ENCODE measurements at places on chromosomes 7 and 10.

- DNase-seq: no peak
These were observed 1.1 kb downstream of the YAE1 start for GRCh38 chr7:39567294-39567693.

GRCh38 chr7:19984231-19984632, 210.8 kb upstream of the TMEM196 start:
- no peak for DNase-seq

- DNase-seq: no peak
These were observed 66.0 kb upstream of the SHH start for GRCh38 chr7:155878250-155878649.

DNA sequence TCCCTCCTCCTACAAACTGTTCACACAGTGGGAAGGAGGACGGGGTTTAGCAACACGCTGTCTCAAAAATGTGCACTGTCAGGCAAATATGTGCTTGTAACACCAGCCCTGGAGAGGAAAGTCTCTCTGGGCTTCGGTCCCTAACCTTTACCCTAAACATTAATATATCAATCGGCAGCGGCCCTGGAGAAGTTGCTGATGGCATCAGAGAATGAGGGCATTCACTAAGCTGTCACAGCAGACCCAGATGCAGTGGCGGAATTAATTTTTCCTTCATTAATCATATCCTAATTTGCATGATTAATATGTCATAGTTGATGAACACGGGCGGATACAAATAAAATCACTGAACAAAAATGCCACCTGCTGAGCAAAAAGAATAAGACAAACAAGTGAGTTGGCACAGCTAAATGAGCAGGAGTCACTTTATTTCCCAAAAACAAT, 45.2 kb upstream of the INSIG1 start:
- DNase-seq: no peak

GRCh38 chr7:65798111-65799075, 74.5 kb upstream of the VKORC1L1 start:
- no peak for DNase-seq

GRCh38 chr10:10642751-10643150, 374.9 kb upstream of the CELF2 start:
- no peak for DNase-seq

DNA sequence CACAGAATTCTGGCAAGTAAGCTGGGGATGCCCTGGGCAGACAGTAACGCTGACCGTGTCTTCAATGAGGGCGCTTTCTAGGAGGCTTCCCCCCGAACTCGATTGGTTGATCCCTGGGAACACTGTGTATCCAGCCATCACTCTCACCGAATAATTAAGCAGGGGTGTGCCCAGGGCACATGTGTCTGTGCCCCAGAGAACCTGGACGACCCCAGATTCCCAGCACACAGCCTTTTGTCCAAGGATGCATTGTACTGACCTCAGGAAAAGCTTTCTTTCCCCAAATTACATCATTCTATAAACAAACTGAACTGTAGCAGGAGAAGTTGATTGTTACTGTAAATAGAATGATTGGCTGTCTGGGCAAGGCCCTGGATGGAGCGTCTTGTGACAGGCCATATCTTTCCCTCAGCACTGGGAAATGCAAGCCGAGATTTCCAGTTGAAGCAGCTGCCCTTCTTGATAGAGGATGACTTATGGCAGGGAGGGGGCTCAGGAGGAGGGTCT, 6.6 kb upstream of the DEPP1 start:
- no peak for DNase-seq

- no peak for DNase-seq
These were observed 32.9 kb downstream of the ICA1 start for GRCh38 chr7:8228766-8229674.

- DNase-seq: no peak
These were observed 177.2 kb upstream of the KLF14 start for GRCh38 chr7:130910949-130911944.

DNA sequence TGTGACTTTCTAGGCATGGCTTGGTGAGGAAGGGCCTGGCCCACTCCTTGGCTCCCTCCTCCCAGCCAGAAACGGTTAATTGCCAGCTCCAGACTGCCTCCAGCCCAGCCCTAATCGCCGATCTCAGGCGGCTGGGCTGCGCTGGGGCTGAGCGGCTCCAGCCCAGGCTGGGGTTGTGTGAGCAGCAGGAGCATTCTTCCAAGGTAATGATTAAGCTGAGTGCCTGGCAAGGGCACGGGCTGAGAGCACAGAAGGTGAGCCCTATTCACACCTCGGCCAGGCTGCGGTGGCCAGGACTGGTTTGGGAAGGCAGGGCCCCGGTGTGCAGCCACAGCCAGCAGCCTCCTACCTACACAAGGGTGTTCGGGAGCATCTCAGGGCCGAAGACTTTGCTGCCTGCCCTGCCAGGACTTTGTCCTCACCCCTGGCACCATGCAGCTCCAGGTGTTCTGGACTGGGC, at the start of gene TMEM72:
Gene TMEM72, plus strand, starts transcription at position 257 of the 460 bp plus-strand sequence. Its CDS starts 176 bp downstream, at position 433.
- no peak for DNase-seq

DNA sequence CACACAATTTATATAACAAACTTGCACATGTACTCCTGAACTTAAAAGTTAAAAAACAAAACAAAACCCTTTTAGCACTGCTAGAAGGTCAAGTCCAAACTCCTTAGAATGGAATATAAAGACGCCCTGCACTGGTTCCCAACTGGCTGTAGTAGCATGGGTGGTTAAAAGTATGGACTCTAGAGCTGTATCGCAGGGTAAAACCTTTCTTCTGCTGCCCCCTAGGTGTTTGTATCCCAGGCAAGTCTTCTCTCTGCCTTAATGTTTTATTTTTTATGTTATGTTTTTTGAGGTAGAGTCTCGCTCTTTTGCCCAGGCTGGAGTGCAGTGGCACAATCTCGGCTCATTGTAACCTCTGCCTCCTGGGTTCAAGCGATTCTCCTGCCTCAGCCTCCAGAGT, 35.2 kb downstream of the LSMEM1 start:
- DNase-seq: no peak

- no peak for DNase-seq
These were observed 78.0 kb downstream of the TAF3 start for GRCh38 chr10:7896297-7896696.

DNA sequence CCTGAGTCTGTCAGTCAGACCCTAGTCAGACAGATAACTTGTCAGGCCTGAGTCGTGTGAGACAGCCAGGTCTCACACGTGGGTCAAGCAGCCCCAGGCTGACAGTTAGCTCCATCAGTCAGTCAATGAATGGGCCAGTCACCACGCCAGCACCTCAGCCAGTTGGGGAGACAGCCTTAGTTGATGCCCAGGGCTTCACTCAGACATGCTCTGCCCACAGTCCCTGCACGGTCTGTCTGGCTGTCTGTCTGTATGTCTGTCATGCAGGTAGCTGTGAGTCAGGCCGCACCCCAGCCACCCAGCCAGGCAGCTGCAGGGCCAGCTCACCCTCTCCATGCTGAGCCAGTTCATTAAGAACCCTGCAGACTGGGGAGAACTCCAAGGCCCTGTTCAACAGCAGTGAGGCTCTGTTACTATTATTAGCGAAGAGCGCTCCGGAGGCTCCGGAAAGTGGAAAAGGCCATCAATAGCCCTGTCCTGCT, 141.1 kb upstream of the PCBD1 start:
- no peak for DNase-seq

GRCh38 chr10:109974504-109975191, 33.1 kb upstream of the ADD3 start:
- DNase-seq: no peak

- no peak for DNase-seq
These were observed 952.9 kb downstream of the DNAJB9 start for GRCh38 chr7:109522585-109522984.

DNA sequence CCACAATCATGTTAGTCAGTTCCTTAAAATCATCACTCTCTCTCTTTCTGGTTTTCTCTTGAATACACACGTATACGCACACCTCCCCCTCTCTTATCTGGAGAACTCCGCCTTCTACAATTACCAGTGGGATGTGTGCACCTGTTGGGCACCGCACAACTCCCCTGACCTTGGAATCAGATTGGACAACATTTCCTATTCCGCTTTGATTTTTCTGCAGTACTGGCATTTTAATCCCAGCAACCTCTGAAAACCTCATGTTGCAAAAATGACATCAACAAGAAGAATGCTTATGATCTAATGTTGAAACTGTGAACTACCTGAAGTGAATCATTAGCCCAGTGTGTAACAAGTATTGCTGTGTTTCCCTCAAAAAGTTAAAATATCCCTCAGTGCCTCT, 109.6 kb downstream of the KIAA1217 start:
- DNase-seq: no peak

GRCh38 chr7:143171697-143172096, 11.5 kb upstream of the TAS2R39 start:
- no peak for DNase-seq

DNA sequence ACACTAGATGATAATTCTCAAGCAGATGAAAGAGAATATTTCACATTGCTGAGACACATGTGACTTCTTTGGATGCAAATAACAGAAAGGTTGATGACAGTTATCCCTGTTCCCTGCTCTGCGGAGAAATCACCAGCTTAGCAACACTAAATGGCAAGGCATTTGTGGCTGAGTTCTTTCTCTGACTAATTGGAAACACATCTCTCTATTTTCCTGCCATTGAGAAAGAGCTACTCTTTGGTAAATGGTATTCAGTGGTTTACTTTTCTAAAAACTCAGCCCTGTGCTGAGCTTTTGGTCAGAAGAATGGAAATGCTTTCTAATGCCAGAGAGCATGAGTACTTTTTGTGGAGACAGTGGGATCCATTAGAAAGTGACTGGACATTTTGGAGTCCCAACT, 771.4 kb downstream of the LRMDA start:
- DNase-seq: no peak

DNA sequence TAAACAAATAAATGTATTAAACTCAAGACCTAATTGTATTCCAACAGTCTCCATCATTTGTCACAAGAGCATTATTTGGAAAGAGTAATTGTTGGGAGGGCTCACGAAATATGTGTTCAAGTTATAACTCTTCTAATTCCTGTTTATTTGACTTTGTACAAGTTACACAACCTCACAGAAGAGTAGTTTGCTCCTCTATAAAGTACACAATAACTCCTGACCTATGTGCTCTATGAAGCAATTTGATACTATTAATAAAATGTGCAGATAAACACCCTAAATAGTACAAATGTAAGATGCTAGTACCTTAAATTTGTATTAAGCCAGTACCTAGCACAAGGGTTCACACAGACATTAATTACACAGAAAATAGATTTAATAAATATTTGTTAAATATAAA, 285.8 kb downstream of the LRRTM3 start:
- no peak for DNase-seq

- DNase-seq: no peak
These were observed 90.2 kb upstream of the KLF6 start for GRCh38 chr10:3874990-3875841.

GRCh38 chr7:100107125-100107737, 5.8 kb downstream of the AP4M1 start:
- no peak for DNase-seq

- no peak for DNase-seq
These were observed 52.9 kb downstream of the CYP2C9 start for GRCh38 chr10:94991243-94991888.

DNA sequence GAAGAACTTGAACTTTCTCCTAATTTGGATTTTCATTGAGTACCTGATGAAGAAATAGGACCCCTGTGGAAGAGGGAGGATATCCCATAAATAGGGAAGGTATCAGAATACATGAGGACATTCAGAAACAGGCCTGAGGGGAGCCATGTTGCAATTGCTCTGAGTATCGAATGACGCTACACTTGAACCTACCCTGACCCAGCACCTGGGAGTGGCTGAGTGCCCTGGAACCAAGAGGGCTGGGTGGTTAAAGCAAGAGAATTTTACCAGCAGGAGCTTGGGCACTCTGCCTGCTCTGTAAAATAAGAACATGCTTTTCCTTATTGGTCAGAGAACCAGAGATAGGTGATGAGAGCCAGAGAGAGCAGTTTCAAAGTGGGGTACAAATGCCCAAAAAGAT, 7.2 kb downstream of the NEUROD6 start:
- DNase-seq: no peak

DNA sequence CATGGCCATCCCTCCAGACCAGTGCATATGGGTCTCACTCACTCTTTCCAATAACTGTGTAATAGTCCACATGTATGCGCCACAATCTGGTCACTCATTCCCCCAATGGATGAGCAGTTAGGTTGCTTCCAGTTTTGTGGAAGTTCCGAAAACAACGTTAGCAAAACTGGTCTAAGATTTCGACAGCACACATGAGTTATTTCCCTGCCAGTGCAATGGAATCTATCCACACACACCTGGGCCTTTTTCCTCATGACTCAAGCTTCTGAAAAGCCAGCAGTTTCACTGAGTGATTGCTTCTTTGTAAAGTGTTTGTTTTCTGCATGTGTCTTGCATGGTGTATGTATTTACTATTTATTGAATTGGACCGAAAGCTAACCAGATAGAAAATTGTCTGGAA, 58.8 kb upstream of the FHIP2A start:
- DNase-seq: no peak

DNA sequence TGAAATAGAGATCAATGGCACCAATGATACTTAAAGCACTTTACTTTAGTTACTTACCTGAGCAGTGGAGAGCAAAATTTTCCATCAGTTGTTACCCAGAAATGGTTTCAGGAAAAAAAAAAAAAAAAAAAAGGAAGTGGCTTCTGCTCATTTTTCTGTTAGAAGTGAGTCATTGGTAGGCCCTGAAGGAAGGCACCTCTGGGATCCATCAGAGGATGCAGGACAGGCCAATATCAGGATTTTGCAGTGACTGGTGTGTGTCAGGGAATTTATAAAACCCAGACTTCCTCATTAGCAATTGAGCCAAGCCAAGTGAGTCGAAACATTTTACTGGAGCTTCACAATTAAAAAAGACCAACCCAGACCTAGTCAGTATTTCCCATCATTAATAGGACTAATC, 2.3 kb upstream of the SMIM30 start:
- DNase-seq: no peak

DNA sequence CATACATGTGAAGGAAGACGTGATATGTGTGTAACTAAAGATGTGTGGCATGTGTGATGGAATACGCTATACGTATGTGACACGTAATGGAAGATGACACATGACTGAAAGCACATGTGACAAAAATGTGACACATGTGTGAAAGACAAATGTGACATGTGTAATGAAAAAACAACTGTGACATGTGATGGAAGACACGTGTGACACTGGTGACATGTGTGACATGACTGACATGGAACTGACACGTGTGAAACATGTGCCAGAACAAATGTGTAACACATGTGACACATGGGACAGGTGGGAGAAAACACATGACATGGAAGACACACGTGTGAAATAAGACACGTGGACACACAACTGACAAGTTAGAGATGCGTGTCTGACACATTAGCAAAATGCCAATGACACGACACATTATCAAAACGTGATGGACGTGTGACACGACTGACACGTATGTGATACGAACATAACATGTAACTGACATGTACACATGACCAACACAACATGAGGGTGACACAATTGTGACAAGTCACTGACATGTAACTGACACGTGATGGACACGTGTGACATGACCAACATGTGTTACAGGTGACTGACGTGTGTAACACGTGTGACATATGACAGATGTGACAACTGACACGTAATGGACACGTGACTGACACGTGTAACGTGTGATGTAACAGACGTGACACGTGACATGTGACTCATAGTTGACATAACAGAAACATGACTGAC, 24.4 kb downstream of the CRPPA start:
- DNase-seq: no peak

Data from esophagus squamous epithelium (tissue), 5 donors.